Coronary artery (tissue), 2 donors: ENCODE measurements at places on chromosomes 1 and 21.
A peak's percentile ranks its signal among the peaks of the same experiment; 100 is the strongest.

DNA sequence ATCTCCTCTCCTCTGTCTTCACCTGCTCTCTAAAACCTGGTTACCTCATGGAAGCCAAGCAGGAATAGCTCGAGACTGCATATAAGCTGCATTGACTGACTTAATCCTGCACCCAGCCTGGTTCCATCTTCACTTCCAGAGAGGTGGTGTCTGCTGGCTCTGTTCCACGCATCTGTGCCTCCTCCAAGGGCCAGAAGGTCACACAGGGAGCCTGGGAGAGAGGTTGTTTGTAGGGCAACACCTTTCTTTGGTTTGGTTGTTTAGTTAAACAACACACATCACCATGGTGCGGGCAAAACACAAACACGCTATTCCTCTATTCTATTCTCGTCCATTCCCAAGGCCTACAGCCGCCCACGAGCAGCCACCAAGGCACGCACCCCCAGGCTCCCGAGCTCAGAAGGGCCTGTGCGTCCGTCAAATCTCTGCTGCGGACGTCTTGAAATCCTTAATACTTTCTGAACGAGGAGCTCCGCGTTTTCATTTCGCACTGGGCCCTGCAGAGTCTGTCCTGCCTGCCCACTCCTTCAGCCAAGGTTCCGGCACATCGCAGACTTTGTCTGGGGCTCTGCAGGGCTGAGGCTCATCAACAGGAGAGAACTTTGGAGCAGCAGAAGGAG is 116.2 kb downstream of the RIPK4 start:
- no peak for DNase-seq

GRCh38 chr1:65175171-65176055 is 27.4 kb downstream of the AK4 start:
- DNase-seq = no peak

GRCh38 chr1:235597867-235598553 is 51.6 kb downstream of the GNG4 start:
- no peak for DNase-seq

GRCh38 chr1:3159121-3159520 is 90.1 kb downstream of the PRDM16 start:
- no peak for DNase-seq

GRCh38 chr1:83802460-83803152 is 196.3 kb downstream of the TTLL7 start:
- DNase-seq = no peak

GRCh38 chr21:42279341-42279871 is 35.8 kb downstream of the TFF3 start:
- no peak for DNase-seq

GRCh38 chr1:151859891-151860293 is 6.4 kb upstream of the THEM5 start:
- no peak for DNase-seq

GRCh38 chr1:245988393-245989078 is 518.5 kb downstream of the SMYD3 start:
- no peak for DNase-seq

DNA sequence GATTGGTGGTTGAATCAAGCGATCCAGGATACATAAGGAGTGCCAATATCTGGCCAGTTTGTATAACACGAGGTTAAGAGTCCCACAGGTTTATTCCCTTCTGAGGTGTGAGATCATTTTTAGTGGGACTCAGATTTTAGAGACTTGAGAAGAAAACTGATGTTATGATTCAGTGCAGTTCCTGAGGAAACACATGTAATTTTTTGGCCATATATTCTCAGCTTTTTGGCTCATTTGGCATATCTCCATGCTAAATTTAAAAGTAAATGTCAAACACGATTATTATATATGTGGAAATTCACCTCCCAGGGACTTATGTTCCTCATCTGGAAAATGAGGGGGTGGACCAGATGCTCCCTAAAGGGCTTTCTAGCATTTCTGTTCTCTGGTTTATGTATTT is 39.2 kb upstream of the SERBP1 start:
- no peak for DNase-seq

- DNase-seq = no peak
Measured at GRCh38 chr1:10671090-10671489, 125.4 kb downstream of the CASZ1 start.

DNA sequence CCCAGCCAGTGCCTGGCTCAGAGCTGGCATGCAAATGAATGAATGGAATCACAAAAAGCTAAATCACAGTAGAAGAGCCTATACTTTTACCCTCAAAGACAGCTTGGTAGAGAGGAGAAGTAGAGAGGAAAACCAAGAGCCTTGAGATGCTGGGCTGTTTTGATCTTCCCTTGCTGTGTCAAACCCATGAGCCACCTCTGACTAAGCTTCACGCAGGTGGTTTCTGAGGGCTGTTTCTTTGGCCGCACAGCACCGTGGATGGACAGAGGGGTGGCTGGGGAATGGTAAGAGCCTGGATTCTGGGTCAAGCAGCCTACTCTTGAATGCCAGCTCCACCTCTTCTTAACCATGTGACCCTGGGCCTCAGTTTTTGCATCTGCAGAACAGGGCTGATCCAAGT is 18.6 kb downstream of the ABCG1 start:
- DNase-seq = no peak

- DNase-seq = no peak
Measured at GRCh38 chr21:40324389-40324788, 457.2 kb downstream of the PCP4 start.

DNA sequence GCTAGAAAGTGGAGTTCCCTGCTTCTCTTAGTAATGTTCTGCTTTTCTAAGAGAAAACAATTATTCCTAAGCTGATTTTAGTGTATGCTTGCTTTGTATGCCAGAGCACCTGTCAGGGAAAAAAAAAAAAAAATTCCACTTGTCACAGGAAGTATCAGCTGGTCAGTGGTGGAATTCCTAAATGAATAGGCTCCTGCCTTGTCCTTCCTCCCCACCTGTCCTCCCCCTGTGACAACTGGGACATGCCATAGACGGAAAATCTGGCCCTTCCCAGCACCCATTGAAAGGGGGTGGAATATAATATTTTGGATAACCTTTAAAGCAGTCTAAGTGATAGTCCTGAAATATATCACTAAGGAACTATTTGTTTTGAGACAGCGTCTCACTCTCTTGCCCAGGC is 10.8 kb downstream of the FNDC5 start:
- no peak for DNase-seq

GRCh38 chr21:14876524-14876840 is 188.3 kb downstream of the NRIP1 start:
- no peak for DNase-seq

- no peak for DNase-seq
Measured at GRCh38 chr1:13759072-13759471, 59.1 kb downstream of the PRDM2 start.

- DNase-seq = no peak
Measured at GRCh38 chr1:229561141-229561540, 2.6 kb upstream of the ABCB10 start.

GRCh38 chr1:93113127-93113526 is 34.0 kb downstream of the MTF2 start:
- DNase-seq = no peak

- no peak for DNase-seq
Measured at GRCh38 chr1:45385302-45385701, 45.1 kb upstream of the MUTYH start.

- DNase-seq = peak; percentile 59
Measured at GRCh38 chr1:151852733-151853132, 779 bp downstream of the THEM5 start.

DNA sequence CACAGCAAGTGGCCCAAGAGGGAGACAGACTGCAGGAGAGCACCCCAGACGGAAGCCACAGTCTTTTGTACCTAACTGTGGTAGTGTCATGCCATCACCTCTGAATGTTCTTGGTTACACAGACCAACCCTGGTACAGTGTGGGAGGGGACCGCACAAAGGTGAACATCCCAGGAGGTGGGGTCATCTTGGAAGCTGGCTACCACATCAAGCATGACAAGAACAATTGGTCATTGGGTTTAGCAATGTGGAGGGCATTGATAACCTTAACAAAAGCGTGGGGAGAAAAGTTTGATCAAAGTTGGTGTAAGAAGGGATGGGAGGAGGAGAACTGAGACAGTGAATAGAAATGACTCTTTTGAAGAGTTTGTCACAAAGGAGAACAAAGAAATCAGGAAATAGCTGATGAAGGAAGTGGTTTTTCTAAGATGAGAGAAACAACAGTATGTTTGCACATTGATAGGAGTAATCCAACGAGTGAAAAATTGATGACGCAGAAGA is 87.1 kb upstream of the CACNA1E start:
- no peak for DNase-seq

GRCh38 chr1:52904208-52904926 is 17.2 kb downstream of the ECHDC2 start:
- DNase-seq = no peak

DNA sequence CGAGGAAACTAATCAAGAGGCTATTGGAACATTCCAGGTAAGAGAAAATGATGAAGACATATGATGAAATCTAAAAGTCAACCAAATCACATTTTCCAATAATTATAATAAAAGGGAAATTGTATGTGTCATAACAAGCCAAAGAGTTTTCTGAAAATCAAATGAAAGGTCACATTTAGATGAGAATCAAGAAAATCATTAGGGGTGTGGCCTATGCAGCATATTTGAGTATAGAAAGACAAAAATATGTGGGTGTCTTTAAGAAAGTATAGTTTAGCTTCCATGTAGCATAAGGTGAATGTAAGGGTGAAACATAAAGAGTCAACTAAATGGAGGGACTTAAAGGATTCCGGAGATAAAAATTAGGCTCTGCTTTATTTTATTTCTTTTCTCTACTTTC is 9.2 kb upstream of the RNPC3 start:
- no peak for DNase-seq

GRCh38 chr1:226498640-226499008 is 49.9 kb upstream of the STUM start:
- DNase-seq = peak; percentile 22

GRCh38 chr1:232430467-232430866 is 199.5 kb downstream of the SIPA1L2 start:
- no peak for DNase-seq

- DNase-seq = no peak
Measured at GRCh38 chr1:207695891-207696290, 51.0 kb downstream of the CR1L start.

- DNase-seq = no peak
Measured at GRCh38 chr1:62841587-62842169, 57.7 kb downstream of the ATG4C start.

DNA sequence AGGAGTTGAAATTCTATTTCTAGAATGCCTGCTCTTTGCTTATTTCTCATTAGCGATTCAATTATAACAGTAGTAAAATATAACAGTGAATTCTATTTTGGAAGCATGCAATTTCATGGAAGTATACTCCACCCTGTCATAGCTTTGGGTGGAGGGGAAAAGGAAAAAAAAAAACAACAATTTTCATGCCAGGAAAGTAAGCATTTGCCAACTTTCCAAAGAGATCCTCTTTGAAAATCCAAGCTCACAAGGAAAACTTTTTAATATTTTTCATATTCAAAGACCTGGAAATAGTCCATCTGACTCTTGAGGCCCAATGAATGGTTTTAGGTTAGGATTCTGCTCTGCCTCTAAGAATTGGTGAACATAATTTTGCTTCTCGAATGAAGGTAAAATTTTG is 134.5 kb downstream of the PTPN14 start:
- DNase-seq = no peak

GRCh38 chr1:96233422-96233821 is 488.2 kb upstream of the PTBP2 start:
- no peak for DNase-seq

DNA sequence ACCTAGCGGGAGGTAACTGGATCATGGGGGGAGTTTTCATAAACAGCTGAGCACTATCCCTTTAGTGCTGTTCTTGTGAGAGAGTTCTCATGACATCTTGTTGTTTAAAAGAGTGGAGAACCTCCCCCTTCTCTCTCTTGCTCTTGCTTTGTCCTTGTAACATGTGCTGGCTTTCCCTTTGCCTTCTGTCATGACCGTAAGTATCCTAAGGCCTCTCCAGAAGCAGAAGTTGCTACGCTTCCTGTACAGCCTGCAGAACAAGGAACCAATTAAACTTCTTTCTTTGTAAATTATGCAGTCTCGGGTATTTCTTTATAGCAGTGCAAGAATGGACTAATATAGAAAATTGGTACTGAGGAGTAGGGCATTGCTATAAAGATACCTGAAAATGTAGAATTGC is 515.6 kb downstream of the NEGR1 start:
- DNase-seq = no peak

GRCh38 chr21:35254006-35254764 is 205.1 kb upstream of the RUNX1 start:
- DNase-seq = no peak

DNA sequence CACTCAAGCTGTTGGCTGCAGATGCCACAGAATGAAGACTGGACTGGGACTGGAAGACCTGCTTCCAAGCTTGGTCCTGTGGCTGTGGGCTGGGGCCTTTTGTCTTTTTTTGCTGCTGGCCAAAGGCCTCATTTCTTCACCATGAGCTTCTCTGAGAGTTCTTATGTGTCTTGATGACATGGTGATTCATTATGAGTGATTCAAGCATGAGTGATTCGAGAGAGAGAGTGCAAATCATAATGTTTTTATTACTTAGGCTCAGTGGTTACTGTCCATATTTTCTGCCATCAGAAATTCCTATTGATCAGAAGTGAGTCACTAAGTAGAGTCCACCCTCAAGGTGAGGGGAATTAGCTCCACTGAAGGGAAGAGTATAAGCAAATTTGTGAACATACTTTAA is 94.0 kb downstream of the PCP4 start:
- DNase-seq = no peak

DNA sequence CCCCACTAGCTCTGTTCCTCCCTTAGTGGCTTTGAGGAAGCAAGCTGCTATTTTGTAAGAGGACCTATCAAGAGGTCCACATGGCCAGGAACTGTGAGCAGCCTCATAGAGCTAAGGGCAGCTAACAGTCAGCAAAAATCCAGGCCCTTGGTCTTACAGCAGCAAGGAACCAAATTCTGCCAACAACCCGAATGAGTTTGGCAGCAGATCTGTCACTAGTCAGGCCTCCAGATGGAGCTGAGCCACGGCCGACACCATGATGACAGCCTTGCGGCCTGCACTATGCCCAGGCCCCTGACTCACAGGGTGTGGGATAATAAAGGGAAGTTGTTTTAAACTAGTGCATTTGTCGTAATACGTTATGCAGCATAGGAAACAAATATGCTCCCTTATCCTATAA is 28.0 kb upstream of the H3-3A start:
- peak; percentile 93 for DNase-seq

GRCh38 chr21:26281506-26281905 is 110.9 kb upstream of the APP start:
- no peak for DNase-seq

DNA sequence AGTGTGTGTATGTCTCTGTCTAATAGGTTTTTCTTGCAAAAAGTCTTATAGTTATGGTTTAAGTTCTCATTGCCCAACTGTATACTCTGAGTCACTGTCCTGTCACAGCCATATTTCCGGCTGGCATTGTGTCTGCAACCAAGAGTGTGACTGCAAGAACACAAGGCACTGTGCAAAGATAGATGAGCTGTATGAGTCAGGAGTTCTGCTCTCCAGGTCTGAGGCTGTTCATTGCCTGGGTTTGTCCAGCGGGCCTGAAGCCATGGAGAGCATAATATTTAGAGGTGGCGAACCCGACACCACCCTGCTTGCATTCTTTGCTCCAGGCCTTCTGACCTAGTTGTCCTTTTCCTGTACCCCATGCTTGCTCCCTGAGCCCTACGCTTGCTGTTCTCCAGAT is 50.9 kb upstream of the CNIH3 start:
- DNase-seq = no peak
